Liver (tissue), 10 donors: ENCODE measurements at places on chromosomes 4 and X. TPM values are rescaled to one million over a fixed set of nuclear protein-coding genes. Genes with fewer than 3 reads are reported as not detected.

The MAGEA11 gene
- not detected for polyA plus RNA-seq

DNA sequence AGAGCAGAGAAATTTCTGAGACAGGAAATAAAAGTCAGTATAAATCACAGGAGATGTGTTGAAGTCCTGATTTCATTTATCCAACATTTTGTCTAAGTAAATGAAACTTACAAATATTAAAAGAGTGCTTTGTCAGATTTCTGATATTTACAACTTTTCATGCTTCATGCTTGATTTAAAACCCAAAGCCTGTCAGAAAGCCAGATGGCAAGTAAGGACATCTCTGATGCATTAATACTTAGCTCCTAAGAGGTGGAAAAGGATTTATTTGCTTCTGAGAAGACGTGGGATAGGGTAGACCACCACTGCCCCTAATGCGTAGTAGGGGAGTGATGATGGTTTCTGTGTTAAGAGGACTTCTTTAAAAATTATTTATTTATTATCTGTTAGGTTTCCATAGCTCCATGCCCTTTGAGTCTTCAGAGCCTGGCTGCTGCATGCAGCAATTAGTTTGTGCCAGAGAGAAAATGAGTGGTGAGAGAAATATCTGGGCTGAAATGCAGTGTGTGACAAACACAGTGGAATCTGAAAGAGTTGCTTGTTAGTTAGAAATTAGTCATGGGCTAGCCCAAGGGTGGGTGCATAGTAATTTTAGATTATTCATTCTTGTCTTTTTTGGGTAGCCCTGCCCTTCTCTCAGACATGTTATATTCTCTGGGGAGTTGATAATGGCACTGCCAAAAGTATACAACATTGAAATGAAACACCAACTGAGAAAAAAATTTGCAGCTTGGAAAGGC lies 333.8 kb downstream of the C4orf33 start:
- no peaks in the 10 kb centered on the region for H3K27me3 ChIP-seq
- no peaks in the 10 kb centered on the region for H3K4me1 ChIP-seq
- no peaks in the 10 kb centered on the region for H3K36me3 ChIP-seq
- no peak overlapping the region for H3K4me3 ChIP-seq

The NHS gene
- polyA plus RNA-seq: 0.03 TPM

GRCh38 chr4:8523766-8524165 lies 56.4 kb upstream of the GPR78 start:
- no peak overlapping the region for H3K4me3 ChIP-seq
- no peaks in the 10 kb centered on the region for H3K36me3 ChIP-seq
- no peaks in the 10 kb centered on the region for H3K4me1 ChIP-seq
- DNase-seq: no peak
- H3K27me3 ChIP-seq: no peaks in the 10 kb centered on the region

The SOWAHD gene
- polyA plus RNA-seq: 0.48 TPM
